Fibroblast of skin of left biceps (primary cell): ENCODE measurements at places on chromosomes 11 and 22.
A peak's percentile ranks its signal among the peaks of the same experiment; 100 is the strongest.

DNA sequence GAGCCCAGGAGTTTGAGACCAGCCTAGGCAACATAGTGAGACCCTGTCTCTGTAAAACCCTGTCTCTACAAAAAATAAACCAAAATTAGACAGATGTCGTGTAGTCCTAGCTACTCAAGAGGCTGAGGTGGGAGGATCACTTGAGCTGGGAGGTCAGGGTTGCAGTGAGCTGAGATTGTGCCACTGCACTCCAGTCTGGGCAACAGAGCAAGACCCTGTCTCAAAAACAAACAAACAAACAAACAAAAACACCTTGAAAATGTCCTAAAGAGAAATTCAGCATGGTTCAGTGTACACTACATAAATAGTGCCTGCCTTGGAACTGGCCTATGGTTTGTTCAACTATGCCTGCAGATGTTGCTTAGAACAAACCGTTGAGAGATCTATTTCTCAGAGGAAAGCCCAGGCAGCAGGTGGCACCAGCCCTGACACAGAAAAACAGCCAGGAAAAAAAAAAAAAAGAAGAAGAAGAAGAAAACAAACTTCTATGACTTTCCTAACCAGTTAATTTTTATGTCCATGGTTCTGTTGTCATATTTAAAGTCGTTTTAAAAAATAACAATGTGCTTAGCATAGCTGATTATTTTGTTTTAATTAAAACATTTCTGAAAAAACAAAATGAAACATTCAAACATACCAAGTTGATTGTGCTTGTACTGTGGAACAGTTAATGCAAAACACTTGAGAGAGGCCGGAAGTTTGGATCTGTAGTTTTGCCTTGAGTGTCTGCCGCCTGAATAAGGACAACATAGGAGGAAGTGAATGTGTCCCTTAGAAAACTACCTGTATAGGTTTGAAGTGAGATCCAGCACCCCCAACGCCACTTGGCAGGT is 5.4 kb downstream of the KREMEN1 start:
- no peak for DNase-seq

- DNase-seq: no peak
These were observed 3.6 kb downstream of the PLA2G3 start for GRCh38 chr22:31136711-31137110.

- no peak for DNase-seq
These were observed 10.8 kb downstream of the SRRD start for GRCh38 chr22:26494506-26494905.

- DNase-seq: no peak
These were observed 65.4 kb downstream of the OTOG start for GRCh38 chr11:17612221-17613188.

GRCh38 chr11:60164550-60165075 is 18.3 kb downstream of the MS4A6A start:
- DNase-seq: no peak

- DNase-seq: no peak
These were observed 15.0 kb upstream of the ESAM start for GRCh38 chr11:124776865-124777645.

- no peak for DNase-seq
These were observed 15.2 kb downstream of the SHANK3 start for GRCh38 chr22:50687829-50688228.

GRCh38 chr22:37218399-37218770 is 6.1 kb upstream of the SSTR3 start:
- DNase-seq: no peak

DNA sequence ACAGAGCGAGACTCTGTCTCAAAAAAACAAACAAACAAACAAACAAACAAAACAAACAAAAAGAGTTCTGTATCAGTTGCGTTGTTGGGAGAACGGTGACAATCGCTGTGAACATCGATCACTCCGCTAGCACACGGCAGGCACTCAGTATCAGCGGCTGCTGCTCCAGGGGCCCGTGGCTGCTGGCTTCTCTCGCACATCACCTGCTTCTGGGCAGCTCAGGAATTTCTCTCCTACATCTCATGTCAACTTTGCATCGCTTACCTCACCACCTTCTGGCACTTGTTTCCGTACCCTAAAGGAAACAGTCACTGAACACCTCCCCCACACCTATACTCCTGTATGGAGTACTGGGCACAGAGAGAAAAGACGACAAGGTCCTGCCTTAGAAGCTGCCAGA is 70.3 kb upstream of the WNT7B start:
- no peak for DNase-seq

DNA sequence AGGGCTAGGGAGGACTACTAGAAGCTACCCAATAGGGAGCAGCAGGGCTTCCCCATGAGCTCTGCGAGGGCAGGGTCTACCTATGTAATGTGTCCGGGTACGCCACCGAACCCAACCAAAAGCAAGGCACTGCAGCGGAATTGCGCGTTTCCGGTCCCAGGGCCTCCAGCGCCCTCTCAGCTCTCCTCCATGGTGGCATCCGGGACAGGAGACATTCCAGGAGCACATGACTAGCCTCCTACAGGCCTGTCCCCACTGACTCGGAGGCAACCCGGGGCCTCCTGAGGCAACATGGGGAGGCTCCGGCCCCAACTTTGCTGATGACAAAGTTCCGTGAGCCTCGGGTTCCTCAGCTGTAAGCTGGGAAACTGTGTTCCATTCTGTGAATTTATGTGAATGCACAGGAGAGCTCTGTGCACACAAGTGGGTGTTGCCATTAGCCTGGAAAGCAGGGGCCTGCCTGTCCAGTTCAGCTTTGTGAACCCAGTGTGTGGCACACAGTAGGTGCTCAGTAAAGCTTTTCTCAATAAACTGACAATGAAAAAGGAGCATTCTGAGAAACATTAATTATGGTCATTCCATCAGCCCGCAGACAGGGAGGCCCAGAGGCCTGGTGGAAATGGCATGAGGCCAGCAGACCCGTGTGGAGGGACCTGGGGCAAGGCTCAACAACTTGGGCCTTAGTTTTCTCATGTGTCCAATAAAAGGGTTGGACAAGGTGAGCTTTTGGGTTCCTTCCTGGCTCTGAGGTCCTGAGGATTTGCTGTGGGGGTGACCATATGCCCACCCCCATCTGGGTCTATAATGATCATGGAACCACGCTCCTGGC is 50.3 kb downstream of the CHRDL2 start:
- no peak for DNase-seq

GRCh38 chr11:82682003-82682751 is 51.5 kb downstream of the FAM181B start:
- DNase-seq: peak; percentile 29

DNA sequence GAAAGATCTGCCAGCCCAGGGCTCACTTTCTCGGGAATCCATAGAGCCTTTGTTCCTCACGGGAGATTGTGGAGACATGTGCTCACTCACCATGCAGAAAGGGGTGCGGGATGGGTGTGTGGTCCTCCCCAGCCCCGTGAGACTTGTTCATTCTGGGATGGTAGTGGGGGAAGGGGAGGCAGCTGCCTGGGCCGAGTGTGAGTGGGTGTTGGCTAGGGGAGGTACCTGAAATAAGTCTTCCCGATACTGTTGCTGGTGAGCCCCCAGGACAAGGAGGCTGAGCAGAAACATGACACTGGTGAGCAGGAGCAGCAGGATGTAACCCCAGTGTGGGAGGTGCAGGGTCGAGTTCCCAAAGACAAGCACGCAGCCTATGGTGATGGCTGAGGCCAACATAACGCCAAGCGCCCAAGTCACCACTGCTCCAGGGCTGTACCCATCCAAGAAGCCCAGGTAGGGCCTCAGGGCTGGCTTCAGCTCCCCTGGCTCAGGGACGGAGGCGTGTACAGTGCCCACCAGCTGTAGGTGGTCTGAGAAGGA is 2.8 kb downstream of the SLC7A4 start:
- DNase-seq: no peak

- DNase-seq: no peak
These were observed 4.1 kb upstream of the CHRM1 start for GRCh38 chr11:62925308-62925707.

DNA sequence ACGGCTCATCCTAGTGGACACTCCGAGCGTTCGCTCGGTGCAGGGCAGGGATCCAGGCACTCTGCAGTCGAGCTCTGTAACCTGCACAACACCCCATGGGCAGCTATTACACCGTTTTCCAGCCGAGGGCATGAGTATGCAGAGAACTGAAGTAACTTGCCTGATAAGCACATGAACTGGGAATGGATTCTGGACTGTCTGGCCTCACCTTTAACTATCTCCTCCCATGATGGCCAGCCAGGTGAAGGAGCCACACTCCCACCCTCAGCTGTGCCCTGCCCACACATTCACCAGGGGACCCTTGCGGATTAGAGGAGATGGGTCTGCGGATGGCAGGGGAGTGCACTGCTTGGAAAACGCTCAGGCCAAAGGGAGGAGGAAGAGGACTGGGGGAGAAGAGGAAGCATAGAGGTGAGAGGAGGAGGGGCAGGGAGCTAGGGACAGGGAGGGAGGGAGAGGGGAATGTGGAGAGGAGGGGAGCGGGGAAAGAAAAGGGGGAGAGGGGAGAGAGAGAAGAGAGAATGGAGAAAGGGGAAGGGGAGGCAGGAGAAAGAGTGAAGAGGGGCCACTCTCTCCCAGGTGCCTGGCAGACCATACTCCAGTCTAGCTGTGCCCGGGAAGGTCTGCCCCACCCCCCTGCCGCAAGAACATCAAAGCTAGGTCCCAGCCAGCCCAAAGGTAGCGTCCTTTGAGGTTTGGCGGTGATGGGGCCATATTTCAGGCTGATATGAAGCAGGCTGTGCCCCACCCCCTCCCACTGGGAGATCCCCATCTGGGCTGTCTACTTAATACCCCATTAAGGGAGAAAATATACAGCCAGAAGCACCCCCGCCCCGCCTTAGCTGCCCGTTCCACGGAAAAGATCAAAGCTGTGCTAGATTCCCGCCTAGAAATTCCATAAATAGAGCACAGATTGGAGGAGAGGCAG is 33.2 kb upstream of the TCF20 start:
- DNase-seq: no peak

DNA sequence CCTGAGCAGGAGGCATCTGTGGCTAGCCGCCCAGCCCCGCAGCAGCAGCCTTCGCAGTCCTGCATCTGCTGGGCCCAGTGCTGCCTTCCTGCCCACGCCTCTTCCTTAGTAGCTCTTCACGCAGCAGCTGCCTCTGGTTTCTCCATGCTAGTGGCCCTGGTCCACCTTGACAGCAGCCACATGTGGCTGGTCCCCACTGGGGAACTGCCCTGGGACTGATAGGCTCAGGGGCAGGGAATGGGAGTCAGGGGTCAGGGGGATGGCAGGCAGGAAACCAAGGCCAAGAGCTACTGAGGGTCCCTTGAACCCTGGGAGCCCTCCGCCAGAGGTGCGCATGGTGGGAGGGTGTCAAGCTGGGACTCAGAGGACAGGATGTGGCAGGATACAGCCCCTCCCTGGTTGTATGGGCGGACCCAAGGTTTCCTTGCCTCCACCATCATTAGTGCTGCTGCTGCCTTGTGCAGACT is 99.4 kb upstream of the PITPNB start:
- DNase-seq: no peak
